Cerebellum (tissue), 4 donors: ENCODE measurements at places on chromosomes 16 and 17. TPM values are rescaled to one million over a fixed set of nuclear protein-coding genes. Genes with fewer than 3 reads are reported as not detected.

- no peak for DNase-seq
Measured at GRCh38 chr16:81649561-81650184, 129.4 kb upstream of the PLCG2 start.

DNA sequence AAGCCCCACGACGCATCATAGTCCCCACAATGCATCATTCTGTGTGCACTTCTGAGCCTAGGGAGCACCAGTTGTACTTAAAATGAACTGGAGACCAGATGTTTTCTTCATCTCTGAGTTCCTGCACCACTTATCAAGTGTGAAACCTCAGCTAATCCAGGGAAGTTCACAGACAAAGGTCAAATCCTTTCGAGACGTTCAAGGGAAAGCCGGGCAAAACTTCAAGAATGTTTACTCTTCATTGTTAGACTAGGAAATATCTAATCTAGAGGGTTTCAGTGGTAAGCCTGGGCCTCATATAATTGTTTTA, 4.6 kb upstream of the PMP22 start:
- DNase-seq = no peak

GAST gene
- not detected for total RNA-seq

- DNase-seq = no peak
Measured at GRCh38 chr17:65857718-65858117, 296.3 kb upstream of the AXIN2 start.

MIEF2 gene
- total RNA-seq = 23.1 TPM

- DNase-seq = peak; percentile 82
Measured at GRCh38 chr16:85172455-85173145, 60.3 kb upstream of the CIBAR2 start.

STH gene
- total RNA-seq = 4.1 TPM

DNA sequence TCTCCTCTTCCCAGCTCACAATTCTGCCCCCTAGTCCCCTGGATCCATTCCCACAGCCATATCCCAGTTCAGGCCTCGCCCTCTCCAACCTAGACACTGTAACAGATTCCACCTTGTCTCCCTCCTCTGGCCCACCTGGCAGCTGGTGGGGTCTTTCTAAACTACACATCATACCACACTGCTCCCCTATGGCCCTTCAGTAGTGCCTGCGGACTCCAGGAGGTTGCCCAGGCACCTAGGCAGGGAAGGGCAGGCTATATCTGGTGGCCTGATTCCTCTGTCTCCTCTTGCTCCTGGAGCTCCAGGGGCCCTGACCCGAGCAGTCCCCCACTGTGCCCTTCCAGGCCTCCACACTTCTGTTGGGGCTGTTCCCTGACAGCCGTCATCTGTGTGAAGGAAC, 64.5 kb downstream of the SMPD3 start:
- DNase-seq = no peak

DNA sequence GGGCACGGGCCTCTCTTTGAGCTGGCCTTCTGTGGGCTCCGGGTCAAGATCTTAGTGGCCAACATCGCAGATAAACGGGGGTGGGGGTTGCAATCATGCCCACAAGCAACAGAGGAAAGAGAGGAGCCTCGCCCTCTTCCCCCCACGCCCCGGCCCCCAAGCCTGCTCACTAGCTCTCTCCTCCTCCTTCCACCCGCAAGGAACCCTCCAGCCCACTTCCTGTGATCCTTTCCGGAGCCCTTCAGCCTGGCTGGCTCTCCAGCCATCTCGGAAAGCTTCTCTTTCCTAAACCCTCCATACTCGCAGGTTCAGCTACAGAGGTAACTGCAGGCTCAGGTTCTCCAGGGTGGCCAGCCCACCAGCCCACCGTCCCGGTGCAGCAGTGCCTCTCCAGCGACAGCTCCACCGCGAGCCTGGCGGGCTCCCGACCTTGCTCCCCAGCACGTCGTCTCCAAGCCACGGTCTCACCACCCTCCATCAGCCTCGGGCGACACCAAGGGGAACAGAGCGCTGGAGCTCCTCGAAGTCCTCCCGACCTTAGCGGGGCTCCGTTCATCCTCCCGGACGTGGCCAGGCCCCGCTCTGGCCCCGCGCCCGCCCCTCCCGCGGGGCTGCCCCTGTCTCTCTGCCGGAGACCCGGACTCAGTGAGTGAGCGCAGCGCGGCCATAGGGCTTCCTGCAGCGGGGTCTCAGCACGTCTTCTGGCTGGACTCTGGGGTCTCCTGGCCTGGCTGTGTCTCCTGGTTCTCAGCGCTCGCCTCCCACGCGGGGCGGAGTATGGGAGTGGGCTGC, 12.9 kb upstream of the ODF4 start:
- peak; percentile 22 for DNase-seq

SLC6A2 gene
- total RNA-seq = 2.4 TPM

WSCD1 gene
- total RNA-seq = 46.8 TPM

- DNase-seq = no peak
Measured at GRCh38 chr16:10878644-10879501, 1.9 kb downstream of the CIITA start.

ACSF2 gene
- total RNA-seq = 7.2 TPM

CCDC78 gene
- total RNA-seq = 2.2 TPM

CSF3 gene
- total RNA-seq = 0.27 TPM

DNA sequence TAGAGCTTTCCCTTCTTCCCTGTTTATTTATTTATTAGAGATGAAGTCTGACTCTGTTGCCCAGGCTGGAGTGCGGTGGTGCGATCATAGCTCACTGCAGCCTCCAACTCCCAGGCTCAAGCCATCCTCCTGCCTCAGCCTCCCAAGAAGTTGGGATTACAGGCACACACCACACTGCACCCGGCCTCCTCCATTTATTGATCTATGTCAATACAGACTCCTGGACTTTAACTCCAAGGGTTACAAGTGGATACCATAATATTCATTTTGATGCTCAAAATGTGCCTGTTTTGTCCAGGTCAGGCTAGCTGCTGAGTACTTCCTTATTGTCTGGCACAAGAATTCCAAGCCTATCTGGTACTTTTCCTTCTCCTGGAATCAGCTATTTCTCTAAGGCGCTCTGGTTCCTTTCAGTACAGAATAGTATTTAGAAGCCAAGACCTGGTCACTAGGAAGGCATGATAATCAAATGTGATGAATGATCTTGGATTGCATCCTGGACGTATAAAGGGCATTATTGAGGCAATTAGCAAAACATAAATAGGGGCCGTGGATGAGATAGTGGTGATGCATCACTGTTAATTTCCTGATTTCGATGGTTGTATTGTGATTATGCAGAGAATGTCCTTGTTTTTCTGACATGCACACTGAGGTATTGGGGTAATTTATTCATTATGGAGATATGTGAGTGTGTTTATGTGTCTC, 21.7 kb downstream of the IL4R start:
- DNase-seq = no peak

DNA sequence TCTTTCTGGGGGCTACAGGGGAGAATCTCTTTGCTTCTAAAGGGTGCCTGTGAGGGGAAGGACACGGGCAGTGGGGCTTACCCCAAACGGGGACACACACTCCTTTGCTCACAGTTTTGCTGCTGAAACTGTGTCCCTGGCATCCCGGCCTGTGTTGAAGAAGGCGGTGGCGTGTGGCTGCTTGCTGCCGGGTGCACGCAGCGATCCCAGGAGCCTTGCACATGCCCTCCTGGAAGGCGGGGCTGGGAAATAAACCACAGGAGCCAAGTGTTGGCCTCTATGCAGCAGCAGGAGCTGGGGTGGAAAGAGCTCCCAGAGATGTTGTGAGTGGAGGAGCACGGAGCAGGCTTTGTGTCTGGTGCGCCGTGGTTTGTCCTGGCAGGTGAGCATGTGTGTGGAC, 131.0 kb upstream of the CIBAR2 start:
- DNase-seq = no peak

FBXL19 gene
- 32.3 TPM for total RNA-seq

ZG16B gene
- not detected for total RNA-seq

GRCh38 chr16:67883146-67883871, 1.4 kb upstream of the NRN1L start:
- no peak for DNase-seq

- no peak for DNase-seq
Measured at GRCh38 chr16:88284626-88285513, 97.9 kb upstream of the ZNF469 start.

ZSCAN32 gene
- 7.2 TPM for total RNA-seq

KRTAP4-4 gene
- not detected for total RNA-seq

ANKFN1 gene
- 19.1 TPM for total RNA-seq

CDR2 gene
- total RNA-seq = 13.3 TPM

DNA sequence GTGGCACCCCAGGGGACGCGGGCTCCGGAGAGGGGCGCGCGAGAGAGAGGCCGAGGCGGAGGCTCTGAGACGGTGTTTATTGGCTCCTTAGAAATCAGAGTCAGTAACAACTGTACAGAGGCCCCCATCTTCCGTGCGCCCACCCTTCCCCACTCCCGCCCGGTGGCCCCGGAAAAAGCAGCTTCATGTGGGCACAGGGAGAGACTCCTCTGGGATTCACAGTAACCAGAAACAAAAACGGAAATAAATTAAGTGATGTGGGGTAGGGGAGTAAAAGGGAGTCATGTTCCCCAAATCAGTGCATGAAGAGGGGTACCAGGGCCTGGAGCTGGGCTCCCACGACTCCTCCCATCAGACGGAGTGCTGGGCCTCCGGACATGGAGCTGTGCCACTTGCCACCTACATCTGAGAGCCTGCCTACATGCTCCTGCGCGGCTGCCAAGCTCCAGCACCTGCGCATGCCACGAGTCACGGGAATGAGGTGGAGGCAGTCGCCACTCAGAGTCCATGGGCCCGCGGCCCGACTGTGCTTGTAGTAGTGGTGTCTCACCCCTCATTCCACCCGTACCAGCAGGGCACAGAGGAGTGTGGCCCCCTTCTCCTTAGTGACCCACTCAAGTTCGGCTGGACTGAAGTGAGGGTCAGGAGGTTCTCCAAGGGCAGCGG, 543 bp upstream of the GPS2 start:
- no peak for DNase-seq

FBXO31 gene
- 28.9 TPM for total RNA-seq

GRCh38 chr17:31296142-31296541, 897 bp downstream of the OMG start:
- peak; percentile 8 for DNase-seq

GRCh38 chr16:80997139-80997798, 9.4 kb downstream of the CMC2 start:
- DNase-seq = no peak

DNA sequence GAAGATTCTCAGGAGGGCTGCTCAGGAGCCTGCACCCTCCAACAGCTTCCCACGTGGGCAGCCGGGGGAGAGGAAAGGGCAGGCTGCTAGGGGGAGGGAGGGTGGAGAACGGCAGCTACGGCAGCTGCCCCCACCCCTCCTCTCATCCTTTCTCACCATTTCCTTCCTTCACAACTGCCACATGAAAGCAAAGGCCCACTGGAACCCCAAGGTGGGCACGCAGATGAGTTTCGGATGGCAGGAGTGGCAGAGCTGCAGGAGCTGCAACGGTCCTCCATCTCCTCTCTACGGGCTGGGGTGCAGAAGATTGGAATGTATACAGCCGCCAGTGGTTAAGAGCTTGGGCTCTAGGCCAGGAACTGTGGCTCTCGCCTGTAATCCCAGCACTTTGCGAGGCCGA, 77.7 kb downstream of the GAS7 start:
- DNase-seq = no peak

TEX14 gene
- 0.54 TPM for total RNA-seq

APOBR gene
- 0.09 TPM for total RNA-seq

HSD17B2 gene
- total RNA-seq = 0.54 TPM

DNA sequence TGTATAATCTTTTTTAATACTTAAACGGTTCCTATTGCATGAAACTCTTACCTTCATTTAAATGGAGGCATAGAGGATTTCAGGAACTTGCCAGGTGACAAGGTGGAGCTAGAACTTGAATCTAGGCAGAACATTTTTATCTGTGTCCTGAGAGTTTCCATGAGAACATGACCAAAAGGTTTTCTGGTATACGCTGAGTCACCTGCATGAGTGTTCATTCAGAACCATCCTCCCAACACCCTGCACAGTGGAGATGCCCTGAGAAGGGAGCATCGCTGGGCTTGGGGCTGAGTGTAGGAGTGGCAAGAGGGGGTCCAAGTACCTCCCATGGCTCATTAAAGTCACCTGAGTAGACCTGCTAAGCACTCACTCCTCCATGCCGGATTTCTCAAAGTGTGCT, 169.7 kb upstream of the CACNG5 start:
- DNase-seq = no peak

- peak; percentile 17 for DNase-seq
Measured at GRCh38 chr16:57984443-57985203, 13.7 kb upstream of the CNGB1 start.

TP53TG3 gene
- total RNA-seq = not detected

CA5A gene
- total RNA-seq = not detected

DNA sequence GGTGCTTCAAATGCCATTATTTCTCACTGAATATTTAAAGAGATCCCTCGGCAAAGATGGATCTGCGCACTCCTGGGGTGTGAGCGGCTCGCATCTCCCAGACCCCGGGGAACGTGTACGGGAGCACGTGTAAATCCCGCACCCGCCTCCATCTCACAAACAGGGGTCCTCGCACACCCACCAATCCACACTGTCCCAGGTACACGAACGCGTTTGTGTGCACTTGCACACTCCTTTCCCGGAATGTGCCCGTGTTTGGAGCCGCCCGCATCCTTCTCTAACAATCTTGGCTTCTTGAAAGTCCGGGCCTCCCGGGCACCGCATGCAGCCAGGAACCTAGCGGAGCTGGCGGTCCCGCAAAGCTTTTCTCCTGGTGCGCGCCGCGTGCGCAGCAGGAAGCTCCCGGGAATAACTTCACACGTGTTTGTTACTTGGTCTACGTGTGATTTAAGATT, 2.5 kb upstream of the SALL1 start:
- no peak for DNase-seq

FBXW10 gene
- total RNA-seq = 0.36 TPM

GRCh38 chr17:55388842-55389241, 32.8 kb downstream of the MMD start:
- DNase-seq = no peak

- no peak for DNase-seq
Measured at GRCh38 chr16:27894386-27894785, 169.1 kb downstream of the GSG1L start.

CCL2 gene
- 5.5 TPM for total RNA-seq

TANGO6 gene
- total RNA-seq = 31.3 TPM

DNA sequence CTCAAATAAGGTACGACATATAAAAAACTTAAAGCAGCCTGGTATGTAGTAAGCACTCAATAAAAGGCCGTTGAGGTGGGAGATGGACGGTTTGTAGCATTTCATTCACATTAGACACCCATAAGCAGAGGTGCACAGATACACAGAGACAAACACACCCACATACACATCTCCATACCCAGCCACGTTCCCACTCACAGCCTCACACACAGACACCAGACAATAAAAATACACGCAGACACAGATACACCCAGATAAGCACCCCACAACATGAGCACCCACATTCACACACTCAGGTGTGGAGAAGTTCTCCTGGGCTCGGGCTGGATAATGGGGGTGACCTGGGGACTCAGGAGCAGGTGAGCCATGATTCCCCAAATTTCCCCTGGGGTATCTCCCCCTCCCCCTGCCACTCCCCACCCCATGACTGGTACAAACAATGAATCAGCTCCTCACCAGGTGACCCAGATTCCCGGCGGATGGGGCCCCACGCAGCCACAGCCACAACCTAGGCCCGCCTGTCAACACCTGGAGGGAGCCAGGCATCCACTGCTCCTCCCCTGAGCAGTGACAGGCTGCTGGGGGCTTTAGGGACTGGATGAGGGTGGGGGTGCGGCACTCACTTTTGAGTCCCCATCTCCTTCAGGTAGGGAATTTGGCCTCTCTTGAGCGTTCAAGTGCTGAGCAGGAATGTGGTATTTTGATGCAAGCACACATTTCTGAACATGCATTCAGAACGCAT, 2.7 kb downstream of the DLX3 start:
- DNase-seq = no peak

ZP2 gene
- total RNA-seq = 0.64 TPM

GNGT2 gene
- not detected for total RNA-seq

- no peak for DNase-seq
Measured at GRCh38 chr17:66230922-66231591, 1.8 kb upstream of the APOH start.

KCNH4 gene
- total RNA-seq = 0.82 TPM
